ENCODE measurements at places on chromosomes 1 and 21.

- DNase-seq = no peak
Measured at GRCh38 chr1:24725209-24725651, 20.0 kb upstream of the CLIC4 start.

DNA sequence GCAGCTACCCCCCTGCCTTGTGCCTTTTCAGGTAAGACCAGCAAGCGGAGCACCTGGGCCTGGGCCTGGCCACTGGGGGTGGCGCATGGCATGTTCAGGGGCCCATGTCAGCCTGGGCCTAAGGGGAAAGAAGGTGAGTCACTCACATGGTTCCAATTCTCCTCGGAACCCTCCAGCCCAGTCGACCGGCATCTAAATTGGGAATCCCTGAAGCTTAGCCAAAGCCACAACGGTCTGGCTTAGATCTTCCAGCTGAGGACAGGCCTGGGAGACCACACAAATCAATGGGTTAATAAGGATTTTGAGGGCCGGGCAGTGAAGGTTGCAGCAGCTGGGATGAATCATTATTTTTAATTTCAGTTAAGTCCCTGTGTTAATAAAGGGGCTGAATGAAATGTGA lies 145.1 kb upstream of the SMYD2 start:
- DNase-seq = no peak

DNA sequence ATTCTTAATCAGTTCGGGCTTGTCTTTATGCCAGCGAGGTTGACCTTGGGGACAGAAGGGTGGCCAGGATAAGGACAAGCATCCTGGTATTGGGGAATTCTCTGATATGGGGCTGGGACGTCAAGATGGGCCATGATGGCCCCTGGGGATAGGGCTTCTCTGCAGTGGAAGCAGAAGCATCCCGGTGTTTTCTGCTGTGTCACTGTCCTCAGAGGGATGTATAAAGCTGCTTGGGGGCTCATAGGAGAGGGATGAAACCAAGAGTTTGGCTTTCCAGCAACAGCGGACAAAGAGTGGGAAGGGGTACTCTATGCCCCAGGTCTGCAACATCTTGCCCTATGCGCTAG lies 1.4 kb upstream of the ATP1B1 start:
- DNase-seq = no peak

- DNase-seq = no peak
Measured at GRCh38 chr1:115676498-115677181, 34.9 kb downstream of the VANGL1 start.

DNA sequence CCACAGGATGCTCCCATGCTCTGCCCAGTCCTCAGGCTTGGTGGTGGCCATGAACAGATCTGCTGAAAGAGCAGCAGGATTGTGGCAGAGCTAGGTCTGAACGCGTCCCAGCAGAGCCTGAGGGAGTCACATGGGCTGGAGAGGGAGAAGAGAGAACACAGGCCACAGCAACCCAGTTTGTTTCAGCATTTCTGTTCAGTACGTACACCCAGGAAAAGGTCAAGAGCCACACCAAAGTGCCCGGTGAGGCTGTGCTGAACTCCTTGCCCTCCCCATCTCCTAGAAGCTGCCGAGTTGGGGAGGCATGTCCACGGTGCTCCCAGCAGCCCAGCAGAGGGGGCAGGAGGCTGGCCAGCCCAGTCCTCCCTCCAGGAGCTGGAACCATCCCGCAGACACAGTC lies 5.5 kb downstream of the PKP1 start:
- no peak for DNase-seq

DNA sequence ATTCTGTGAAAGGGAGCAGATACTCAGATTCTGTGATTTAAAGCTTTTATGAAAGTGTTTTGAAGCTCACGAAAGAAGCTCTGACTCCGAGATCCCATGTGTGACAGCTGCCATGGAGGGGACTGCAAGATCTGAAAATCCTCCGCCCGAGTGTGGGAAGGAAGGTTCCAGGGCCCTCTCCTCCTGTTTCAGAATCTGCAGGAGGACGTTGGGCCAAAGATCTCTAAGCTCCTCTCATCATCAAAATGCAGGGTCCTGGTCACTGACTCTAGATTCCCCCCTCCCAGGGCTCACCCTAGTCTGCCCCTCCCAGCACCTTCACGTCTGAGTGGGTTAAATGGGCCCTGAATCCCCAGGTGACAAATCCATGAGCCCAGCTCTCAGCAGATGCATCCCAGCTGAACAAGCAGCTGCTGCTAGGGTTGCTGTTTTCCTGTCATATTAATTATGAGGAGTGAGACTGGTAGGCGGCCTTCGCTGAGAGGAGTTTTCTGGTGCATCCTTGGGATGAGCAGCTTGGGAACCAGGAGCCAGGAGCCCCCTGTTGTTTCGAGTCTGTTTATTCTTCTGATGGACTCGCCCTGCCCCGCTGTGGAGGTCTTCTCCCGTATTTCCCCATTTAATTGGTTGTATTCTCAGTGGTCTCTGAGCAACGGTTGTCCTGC lies 402.0 kb downstream of the MATN1 start:
- no peak for DNase-seq

DNA sequence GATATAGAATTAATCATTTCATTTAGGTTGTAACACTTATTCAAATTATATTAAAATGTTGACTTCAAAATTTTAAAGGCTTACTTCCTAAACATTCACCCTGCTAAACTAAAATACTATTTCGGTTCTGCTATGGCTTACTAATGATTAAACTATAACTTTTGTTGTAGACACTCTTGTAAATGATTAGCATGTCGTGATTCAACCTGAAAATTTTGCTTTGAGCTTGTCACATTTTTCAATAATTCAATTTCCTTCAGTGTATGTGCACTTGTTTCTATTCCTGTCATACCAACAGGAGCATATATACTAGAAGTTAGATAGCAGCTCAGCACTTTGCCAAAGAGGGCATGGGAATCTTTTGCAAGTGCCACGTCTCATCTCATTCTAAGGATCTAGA lies 1018.8 kb downstream of the AMY1C start:
- DNase-seq = no peak

Data from KBM-7 (cell line).